ENCODE measurements at places on chromosomes 4 and X.

GRCh38 chrX:54794795-54795194 lies 3.3 kb downstream of the ITIH6 start:
- DNase-seq, result no peak

DNA sequence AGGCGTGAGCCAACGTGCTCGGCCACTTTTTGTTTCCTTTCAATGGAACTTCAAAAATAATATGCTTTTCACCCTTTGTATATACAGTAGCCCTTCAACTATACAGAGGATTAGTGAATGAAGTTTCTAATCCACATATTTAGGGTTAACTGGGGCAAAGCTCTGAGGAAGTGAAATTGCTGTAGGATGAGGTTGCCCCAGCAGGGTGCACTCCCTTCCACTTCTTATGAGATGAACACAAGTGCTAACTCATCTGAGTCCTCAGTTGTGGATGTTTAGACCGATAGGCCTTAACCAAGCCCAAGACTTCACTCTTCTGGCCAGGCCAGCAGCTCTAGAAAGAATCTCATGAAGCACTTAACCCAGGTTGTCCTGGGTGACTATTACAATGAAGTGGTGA lies 29.1 kb upstream of the CT55 start:
- DNase-seq, result no peak

DNA sequence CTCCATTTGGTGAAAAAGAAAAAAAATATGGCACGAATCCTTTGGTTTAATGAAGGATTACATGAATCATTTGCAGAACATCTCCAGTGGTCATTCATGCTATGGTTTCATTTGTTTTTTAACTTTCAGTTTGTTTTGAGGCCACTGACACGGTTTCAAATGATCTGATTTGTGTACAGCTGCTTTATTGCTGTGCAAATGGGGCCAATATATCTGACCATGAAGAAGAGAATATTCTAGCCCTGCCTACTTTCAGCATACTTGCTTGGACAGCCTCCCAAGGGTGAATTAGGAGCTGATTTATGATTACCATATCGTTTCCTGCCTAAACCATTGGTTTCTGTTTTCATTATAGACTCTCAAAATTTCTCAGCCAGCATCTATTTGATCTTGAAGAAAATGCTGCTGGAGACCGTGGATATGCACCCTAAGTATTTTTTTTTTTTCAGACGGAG lies 30.7 kb downstream of the SPARCL1 start:
- DNase-seq, result no peak

GRCh38 chr4:176261481-176261880 lies 7.5 kb downstream of the ASB5 start:
- DNase-seq, result no peak

GRCh38 chr4:146957237-146957636 lies 11.6 kb upstream of the TTC29 start:
- no peak for DNase-seq

DNA sequence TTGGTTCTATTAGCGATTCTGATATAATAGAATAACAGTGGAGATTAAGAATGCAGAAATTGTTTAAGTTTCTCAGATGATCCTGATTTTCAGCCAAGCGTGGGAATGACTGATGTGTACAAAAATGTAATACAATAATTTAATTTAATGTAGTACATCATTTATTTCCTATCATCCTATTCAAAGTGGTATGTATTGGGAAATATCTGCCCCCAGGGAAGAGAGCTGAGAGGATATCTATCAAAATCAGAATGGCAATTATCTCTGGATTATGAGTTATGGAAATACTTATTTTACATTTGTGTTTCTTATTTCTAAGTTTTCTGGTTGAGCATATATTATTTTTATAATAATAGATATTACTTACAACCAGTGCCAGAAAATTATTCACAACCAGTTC lies 3.9 kb downstream of the FABP2 start:
- DNase-seq, result no peak

DNA sequence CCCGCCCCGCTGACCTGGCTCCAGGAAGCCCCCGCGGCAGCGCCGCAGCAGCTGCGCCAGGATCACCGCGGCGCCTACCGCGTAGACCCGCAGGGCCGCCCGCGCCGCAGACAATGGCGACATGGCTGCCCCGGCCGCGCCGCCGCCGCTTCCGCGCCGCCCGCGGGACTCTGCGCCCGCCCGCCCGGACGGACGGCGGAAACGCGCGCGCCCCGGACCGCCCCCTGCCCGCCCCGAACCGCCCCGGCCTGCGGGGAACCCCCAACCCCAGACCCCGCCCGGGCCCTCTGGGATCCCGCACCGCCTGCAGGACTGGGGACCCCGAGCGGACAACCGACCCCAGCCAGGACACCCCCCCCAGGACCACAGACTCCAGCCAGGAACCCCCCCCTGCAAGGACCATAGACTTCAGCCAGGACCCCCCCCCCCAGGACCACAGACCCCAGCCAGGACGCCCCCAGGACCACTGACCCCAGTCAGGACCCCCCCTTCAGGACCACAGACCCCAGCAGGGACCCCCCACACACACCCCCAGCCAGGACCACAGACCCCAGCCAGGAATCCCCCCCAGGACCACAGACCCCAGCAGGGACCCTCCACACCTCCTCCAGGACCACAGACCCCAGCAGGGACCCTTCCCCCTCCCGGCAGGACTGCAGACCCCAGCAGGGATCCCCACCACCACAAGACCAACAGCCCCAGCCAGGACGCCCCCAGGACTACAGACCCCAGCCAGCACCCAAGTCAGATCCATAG lies at the start of the genes DHRSX and ZBED1:
TSS of gene DHRSX (minus strand) at position 174 of the 756 bp plus-strand sequence. CDS start at position 123, 51 bp downstream.
TSS of gene ZBED1 (minus strand) at position 174 of the 756 bp plus-strand sequence. CDS start 10,257 bp downstream, outside the sequence.
- DNase-seq, result peak; percentile 54

GRCh38 chr4:33111117-33111516 lies 2390.9 kb downstream of the PCDH7 start:
- no peak for DNase-seq

GRCh38 chr4:39521253-39521919 lies 5.9 kb downstream of the UGDH start:
- no peak for DNase-seq

DNA sequence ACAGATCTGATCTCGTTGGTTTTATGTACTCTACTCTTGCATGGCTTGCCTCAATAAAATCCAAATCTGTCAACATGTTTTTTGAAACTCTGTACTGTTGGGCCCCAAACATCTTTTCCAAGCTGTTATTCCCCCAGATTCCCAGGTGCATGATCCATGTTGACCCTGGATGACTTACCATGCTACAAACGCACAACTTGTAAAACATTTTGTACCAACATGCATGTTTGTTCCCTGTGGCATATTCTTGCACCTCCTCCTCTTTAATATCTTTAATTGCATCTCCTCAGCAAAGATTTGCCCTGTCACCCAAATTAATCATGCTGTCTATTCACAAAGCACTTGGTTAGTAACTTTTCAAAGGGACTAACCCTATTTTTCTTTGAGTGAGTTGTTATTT lies 24.3 kb downstream of the HSD17B13 start:
- no peak for DNase-seq
